KG1 (cell line): ENCODE measurements at places on chromosomes 12 and 14.

GRCh38 chr14:24300326-24300980 lies 803 bp downstream of the NOP9 start:
- DNase-seq, result no peak

DNA sequence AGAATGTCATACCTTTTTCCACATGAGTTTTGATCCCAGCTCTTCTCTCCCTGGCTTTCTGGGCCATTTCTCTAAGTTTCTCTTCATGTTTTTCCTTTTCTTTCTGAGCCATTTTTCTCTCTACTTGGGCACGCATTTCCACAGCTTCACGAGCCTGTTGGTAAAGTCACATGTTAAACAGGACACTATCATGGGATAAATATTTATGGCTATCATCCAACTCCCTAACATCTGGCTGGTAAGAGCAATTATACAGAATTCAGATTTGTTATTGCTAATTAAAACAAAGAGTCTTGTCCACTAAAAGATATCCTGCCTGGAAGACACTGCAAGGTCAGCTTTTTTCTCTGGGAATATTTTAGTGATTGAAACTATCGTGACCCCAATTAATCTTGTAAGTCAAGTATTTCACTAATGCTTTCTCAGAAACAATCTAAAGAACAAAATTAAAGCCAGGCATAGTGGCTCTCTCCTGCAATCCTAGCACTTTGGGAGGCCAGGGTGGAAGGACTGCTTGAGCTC lies 23.1 kb downstream of the SLIRP start:
- no peak for DNase-seq

- no peak for DNase-seq
Observed at GRCh38 chr12:3110578-3110977, 33.4 kb downstream of the TSPAN9 start.

DNA sequence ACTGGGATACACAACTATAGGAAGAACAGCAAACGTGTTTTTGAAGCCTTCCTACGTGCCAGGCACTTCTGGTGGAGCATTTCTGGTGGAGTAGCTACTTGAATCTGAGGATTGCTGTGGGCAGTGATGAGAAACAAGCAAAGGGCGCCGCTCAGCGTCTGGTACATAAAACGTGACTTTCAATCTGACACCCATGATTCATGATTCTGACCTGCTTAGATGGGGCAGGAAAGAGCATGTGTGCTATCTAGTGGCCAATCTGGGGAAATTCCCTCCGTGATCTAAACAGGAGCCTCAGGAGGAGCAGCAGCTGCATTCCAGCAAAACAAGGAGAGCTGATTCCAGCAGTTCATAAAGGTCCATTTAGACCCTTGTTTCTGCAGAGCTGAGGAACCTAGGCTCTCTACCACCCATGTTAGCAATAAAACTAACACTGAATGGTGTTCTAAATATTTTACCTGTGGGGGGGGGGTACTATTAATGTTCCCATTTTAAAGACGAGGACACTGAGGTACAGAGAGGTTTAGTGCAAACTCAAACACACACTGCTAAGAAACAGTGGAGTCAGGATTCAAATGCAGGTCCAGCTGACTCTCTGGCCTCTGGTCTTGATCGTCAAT lies 37.8 kb downstream of the PAH start:
- no peak for DNase-seq

- DNase-seq, result no peak
Observed at GRCh38 chr14:32596390-32596789, 267.3 kb downstream of the AKAP6 start.

DNA sequence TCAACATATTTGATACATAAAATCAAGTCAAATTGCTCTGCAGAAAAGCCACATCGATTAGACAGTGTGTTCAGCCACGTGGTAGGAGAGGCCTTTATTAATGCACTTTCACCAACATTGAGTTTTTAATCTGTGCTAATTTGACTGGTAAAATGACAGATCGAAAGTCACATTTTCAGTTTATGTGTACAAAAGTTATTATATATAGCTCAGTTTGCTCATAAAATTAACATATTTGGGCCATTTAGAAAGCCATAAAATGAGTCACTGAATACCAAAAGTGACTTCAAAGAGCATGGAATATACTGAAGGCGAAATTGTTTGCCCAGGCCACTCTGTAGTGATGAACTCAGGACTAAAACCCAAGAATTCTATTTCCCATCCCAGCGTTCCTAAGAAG lies 26.0 kb downstream of the C12orf42 start:
- DNase-seq, result no peak

- DNase-seq, result no peak
Observed at GRCh38 chr14:35412272-35413056, 7.9 kb upstream of the NFKBIA start.

- DNase-seq, result no peak
Observed at GRCh38 chr12:12870465-12870864, 20.9 kb upstream of the GPRC5A start.
